ENCODE measurements at places on chromosomes 5 and 9. TPM values are rescaled to one million over a fixed set of nuclear protein-coding genes. Genes with fewer than 3 reads are reported as not detected.
A peak's percentile ranks its signal among the peaks of the same experiment; 100 is the strongest.

- DNase-seq = no peak
Observed at GRCh38 chr5:133934822-133935666, 33.4 kb downstream of the C5orf15 start.

GPR150 gene
- total RNA-seq = 0.64 TPM

FOXD4L4 gene
- not detected for total RNA-seq

DNA sequence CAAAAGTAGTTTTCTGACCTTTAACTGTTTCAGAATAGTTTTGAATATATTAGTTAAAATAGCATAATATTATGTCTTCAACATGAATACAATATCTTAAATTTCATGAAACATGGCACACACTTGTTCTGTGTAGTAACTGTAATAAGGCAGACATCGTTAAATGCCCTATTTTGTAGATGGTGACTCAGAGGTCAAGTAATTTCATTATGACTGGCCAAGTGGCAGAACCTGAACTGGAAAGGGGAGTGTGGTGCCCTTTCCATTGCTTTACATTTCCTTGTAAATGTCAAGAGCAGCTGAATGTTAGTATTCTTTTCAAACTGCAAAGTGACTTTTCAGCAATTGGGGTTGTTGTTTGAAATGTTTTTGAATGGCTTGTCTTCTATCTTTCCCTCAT is 201.2 kb upstream of the CDKN2B start:
- DNase-seq = peak; percentile 17

GRCh38 chr5:51382521-51383130 is 622 bp upstream of the ISL1 start:
- no peak for DNase-seq

- no peak for DNase-seq
Observed at GRCh38 chr5:20469792-20470191, 481.8 kb upstream of the CDH18 start.

GRCh38 chr9:7081065-7081600 is 323.4 kb downstream of the KDM4C start:
- no peak for DNase-seq

GRCh38 chr9:98808411-98808815 is 943 bp downstream of the GALNT12 start:
- no peak for DNase-seq

DIRAS2 gene
- not detected for total RNA-seq

MGAT4B gene
- 59.9 TPM for total RNA-seq

DNA sequence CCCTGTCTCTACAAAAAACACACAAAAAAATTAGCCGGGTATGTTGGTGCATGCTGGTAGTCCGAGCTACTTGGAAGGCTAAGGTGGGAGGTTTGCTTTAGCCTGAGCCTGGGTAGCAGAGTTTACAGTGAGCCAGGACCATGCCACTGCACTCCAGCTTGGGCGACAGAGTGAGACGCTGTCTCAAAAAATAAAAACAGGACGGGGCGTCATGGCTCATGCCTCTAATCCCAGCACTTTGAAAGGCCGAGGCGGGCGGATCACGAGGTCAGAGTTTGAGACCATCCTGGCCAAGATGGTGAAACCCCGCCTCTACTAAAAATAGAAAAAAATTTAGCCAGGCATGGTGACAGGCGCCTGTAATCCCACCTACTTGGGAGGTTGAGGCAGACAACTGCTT is 40.3 kb downstream of the UBE2D2 start:
- no peak for DNase-seq

DNA sequence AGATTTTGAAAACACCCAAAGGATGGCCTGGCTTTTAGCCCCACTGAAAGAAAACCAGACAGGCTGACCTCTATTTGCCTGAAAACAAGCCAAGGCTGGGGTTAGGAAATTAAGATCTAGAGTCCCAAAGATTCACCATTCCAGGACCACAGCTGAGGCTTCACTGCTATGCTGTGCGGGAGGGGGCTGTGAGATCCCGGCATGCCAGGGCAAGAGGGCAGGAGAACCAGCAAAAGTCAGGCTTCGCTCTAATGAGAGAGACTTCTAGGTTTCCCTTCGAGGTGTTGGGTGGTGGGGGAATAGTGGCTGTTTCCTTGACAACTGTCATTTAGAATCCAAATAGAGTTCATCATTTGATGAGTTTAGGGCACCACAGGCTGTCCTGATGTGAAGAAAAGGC is 152.9 kb upstream of the NFIB start:
- no peak for DNase-seq

ANKRD34B gene
- 0.10 TPM for total RNA-seq

DNA sequence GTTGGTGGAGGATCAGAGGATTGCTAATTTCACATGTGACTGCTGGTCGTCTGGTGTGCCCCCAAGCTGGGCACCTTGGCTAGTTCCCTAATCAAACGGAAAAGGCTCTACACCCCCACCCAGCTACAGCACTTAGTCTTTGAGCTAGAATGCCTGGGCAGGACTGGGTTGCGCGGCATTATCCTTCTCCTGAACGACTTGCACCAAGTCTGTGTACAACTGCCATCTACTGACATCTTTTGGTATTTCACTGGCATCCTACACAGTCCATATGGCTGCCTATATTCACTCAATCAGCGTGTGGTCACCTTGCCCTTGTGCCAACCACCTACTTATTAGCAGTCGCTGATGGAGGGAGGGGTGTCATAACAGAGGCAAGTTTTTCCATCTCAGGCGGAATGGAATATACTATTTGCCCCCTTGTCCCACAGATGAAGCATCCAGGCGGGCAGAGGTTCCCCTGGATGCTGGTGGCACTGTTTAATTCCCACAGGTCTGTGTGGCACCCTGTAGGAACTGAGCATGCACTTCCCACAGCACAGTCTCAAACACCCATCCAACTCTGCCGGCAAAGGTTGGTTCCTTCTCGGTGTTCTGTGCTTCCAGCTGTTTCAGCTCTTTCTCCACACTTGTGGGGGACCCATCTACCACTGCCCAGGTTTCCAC is 150.1 kb downstream of the OSTF1 start:
- peak; percentile 58 for DNase-seq

DNA sequence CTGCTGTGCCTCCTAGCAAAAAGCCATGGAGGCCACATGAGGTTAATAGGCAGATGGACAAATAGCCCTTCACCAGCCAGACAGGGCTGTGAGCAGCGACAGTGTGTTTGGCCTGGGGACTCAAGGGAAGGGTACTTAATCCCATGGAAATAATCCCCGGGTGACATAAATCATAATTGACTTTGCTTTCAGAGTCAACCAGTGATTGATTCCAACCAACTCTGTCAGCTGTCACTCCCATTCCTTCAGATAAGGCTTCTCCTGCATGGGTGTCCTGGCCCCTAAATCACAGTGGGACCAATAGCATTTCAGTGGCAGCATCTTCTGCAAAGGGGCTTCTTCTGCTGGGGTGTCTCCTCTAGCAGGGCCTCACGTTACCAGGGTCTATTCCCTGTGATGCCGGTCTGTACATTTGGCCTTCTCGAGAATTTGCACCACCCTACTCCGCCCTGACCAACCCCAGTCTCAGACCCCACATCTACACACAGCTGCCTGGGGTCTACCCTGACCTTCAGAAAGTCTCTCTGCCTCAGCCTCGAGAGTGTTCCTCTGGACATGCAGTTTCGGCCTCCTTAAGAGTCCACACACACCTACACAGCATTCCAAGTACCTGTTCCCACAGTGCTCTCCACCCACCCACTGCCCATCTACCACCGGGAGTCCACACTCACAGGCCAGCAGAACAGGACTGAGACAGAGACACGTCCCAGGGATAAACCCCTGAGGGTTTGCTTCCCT is 3.7 kb downstream of the CLTB start:
- DNase-seq = no peak

- no peak for DNase-seq
Observed at GRCh38 chr5:176481711-176482110, 33.5 kb downstream of the FAF2 start.

CREB3 gene
- 13.8 TPM for total RNA-seq

BTNL3 gene
- total RNA-seq = not detected

CEP72 gene
- total RNA-seq = 18.8 TPM

DNA sequence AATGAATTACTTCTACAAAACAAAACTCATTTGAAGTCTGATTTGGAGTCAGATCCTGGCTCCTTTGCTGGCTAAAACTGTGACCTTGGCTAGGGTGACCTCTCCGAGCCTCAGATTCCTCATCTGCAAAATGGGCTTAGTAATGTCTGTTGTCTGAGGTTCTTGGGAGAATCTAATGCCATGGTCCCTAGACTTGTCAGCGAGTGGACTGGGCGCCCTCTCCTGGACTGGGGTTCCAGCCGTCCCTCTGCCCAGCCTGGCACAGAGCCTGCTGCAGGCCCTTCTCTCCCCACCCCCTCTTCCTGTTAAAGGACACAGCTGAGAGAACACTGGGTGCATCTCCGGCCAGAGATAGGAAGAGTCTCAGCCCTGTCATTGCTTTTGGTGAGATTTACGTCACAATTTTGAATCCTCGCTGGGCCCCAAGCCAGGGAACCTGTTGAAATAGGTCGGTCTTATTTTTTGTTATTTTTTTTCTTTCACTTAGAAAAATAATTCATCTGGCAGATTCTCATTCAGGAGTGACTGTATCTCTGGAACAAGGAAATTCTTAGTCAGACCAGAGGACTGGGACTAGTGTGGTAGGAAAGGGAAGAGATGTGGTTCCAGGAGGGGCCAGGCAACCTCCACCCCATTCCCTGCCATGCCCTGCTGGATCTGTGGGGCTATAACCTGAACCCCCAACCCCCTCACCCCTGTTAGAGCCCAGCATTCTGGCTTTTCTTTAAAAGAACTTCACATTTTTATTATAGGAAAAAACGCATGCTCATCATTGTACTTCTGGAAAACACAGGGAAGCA is 48.2 kb upstream of the RPL26L1 start:
- DNase-seq = peak; percentile 63

DNA sequence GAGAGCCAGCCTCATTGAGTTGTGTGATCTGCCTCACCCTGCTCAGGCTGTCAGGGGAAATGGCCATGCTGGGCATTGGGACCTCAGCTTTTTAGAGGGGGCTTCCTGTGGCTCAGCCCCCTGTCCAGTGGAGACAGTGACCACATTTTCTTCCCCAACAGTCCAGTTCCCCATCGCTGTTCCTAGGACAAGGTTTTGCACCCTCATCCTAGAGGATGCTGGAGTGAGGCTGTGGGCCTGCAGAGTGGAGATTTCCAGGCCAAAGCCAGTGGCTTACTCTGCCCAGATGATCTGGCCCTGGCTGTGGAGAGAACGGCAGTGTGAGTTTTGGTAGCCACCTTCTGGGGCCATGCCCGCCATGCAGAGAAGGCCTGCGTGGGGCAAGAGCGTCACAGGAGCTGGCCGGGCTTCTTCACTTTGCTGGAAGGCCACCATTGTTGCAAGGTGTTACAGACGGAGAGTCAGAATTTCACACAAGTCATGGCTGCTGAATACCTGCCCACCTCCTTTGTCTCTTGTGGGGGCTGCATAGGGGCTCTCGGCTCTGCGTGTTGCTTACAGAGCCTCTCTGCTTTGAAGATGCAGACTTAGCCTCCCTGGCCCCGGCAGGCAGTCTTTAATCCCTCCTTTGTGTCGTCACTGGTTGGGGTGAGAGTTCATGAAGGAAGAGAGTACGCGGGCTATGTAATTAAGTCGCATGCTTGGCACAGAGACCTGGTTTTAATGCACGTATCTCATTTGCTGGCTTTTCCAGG is 35.2 kb upstream of the PITX1 start:
- DNase-seq = no peak

TAF11L5 gene
- not detected for total RNA-seq

DNA sequence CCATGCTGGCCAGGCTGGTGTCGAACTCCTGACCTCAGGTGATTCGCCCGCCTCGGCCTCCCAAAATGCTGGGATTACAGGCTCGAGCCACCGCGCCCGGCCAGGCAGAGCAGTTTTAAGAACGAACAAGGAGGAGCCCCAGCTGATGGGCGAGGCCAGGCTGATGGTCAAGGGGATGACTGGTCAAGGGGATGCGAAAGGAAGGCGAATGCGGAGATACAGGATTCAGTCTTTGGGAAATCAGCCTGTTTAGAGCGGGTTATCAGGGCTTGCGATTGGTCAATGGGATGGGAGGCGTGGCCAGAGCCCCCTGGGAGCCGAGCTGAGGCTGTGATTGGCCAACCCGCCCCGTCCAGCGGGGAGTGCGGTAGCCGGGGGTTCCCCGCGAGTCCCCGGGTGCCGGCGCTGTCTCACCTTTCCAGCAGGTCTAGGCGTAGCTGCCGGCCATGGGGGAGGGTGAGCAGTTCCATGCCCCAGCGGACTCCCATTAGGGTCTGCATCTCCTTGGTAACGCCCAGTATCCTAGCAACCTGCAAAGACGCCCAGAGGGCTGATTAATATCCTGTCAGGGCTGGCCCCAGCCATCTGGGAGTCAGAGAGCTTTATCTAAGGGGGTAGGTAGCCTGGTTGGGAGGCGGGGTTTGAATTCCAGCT is 7.5 kb upstream of the TOR2A start:
- DNase-seq = no peak

DNA sequence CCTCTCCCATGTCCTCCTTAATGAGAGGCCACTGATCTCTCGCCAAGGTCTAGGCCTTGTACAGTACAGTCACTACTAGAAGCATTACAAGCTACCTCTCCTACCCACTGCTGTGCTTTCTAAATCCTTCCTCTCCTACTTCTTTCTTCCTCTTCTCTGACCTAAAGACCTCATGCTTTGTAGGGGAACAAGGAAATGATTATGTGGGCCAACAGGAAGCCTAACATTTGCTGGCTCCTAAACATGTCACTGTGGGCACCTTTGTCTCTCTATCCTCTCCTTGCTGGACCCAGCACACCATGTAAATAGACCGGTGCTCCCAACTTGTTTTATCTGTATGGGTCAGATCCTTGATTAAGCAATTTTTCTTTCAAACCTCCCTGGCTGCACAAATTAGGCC is 16.7 kb downstream of the SLC28A3 start:
- no peak for DNase-seq

UQCRQ gene
- total RNA-seq = 677 TPM

- no peak for DNase-seq
Observed at GRCh38 chr5:171386861-171387344, 746 bp upstream of the NPM1 start.

- no peak for DNase-seq
Observed at GRCh38 chr5:74393943-74394342, 246.6 kb downstream of the ENC1 start.

PHF24 gene
- not detected for total RNA-seq

SPATA31C1 gene
- not detected for total RNA-seq

DNA sequence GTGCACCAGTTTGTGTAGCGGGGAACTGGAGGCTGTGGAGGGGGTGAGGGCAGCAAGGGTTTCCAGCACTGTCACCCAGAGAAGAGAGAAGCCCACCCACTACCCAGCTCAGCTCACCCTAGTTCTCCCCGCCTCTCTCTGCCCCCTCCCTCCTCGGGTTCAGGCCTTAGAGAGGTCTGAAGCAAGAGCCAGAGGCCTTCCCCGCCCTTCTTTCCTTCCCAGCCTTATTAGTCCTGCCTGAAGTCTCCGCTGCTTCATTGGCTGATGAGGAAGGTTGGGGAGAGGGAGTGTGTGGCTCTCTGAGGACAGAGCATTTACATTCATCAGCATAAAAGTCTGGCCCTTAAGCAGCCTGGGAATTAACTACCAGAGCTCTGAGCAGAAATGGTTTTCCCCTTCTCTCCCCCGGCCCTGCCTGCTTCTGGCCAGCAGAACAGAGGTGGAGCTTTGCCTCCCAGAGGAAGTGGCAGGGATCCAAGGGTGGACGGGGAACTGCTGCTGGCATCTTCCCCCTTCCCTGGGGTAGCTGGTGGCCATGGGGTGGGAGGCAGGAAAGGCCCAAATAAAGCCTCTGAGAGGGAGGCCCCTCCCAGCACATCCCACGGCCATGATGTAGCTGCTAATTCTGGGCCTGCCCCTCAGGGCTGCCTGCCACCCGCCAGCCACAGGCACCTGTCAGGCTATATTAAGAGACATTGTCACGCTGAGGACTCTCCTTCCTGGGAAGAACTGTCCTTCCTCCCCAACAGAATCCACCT is 4.1 kb downstream of the DNAJB5 start:
- DNase-seq = peak; percentile 45

- no peak for DNase-seq
Observed at GRCh38 chr9:126131066-126132010, 195.3 kb upstream of the MVB12B start.

GRCh38 chr5:67807439-67807888 is 408.1 kb upstream of the PIK3R1 start:
- no peak for DNase-seq

Measured in activated naive CD4-positive, alpha-beta T cell treated with anti-CD3 and anti-CD28 coated beads for 36 hours (primary cell).